CD4-positive, alpha-beta memory T cell (primary cell): ENCODE measurements at places on chromosomes 12 and 14. TPM values are rescaled to one million over a fixed set of nuclear protein-coding genes. Genes with fewer than 3 reads are reported as not detected.

Gene CCDC175
- total RNA-seq = not detected

Gene ACOT4
- 1.5 TPM for total RNA-seq

- H3K27me3 ChIP-seq = no peaks in the 10 kb centered on the region
- no peak overlapping the region for H3K27ac ChIP-seq
- H3K36me3 ChIP-seq = no peaks in the 10 kb centered on the region
- H3K4me3 ChIP-seq = no peak overlapping the region
Measured at GRCh38 chr14:102711946-102712345, 65.3 kb upstream of the TRAF3 start.

Gene SIX1
- total RNA-seq = not detected

DNA sequence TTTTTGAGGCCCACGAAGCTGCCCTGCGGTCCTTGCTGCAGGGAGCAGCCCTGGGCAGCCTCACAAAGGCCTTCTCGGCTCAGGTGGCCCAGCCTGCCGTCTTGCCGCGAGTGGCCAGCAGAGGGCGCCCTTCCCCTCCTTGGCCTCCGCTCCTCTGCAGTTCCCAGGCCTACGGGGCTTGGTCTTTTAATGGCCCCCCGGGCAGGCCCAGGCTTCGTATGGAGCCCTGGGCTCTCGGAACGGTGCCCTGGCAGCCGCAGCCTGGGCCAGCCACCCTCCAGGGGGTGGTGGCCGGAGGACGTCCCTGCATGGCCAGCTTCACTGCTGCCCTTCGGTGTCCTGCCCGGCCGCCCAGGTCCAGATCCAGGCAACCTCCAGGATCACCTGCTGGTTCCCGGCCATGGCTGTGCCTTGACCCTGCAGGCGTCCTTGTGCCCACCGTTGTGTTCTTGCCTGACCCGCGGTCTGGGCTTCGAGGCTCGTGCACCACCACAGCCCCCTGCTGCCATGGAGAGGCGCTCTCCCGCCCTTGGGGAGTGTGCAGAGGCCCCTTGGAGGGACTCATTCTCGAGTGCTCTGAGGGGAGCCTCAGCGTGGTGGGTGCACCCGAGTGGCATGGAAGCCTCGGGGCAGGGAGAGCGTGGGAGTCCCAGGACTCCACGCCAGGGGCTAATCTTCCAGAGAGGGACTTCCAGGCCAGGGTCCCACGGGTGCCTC, 9.4 kb downstream of the ASPG start:
- no peak overlapping the region for H3K27ac ChIP-seq

Gene RNF212B
- not detected for total RNA-seq

DNA sequence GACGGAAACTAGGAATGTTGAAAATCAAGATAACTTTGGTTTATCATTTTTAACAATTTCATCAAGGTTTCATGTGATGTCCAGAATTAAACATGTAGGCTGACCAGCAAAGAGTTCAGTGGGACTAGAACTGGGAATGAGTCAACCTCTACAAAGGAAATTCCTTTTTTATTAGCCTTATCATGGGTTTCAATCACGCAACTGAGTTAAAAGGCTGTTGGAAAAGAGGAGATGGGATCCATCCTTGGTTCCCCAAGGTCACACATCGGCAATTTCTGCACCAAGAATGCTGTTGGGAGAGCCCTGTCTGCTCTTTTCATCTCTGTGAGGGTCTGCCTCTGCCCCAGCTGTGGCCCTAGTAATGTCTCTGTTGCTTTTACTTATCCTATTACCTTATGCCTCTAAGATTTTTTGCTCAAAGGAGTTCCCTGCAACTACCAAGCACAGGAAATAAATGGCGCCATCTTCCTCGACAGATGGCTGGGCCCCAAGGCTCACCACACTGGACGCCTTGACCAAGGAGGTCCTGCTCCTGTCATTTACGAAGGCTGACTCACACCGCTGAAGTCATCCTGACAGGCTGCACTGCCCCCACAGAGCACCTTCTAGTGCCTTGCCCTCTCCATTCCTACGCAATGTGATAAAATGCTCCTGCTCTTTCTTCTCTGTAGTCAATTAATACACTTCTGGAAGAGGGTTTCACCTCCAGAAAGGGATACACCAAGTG, 367.4 kb downstream of the GXYLT1 start:
- H3K27ac ChIP-seq = no peak overlapping the region
- no peak for DNase-seq
- no peaks in the 10 kb centered on the region for H3K27me3 ChIP-seq
- no peaks in the 10 kb centered on the region for H3K36me3 ChIP-seq

Gene GPRC5A
- not detected for total RNA-seq

GRCh38 chr14:32757568-32757967, 181.1 kb upstream of the NPAS3 start:
- no peaks in the 10 kb centered on the region for H3K4me1 ChIP-seq
- no peaks in the 10 kb centered on the region for H3K36me3 ChIP-seq
- no peak overlapping the region for H3K4me3 ChIP-seq
- no peak overlapping the region for H3K27ac ChIP-seq
- no peak for DNase-seq
- no peaks in the 10 kb centered on the region for H3K27me3 ChIP-seq

DNA sequence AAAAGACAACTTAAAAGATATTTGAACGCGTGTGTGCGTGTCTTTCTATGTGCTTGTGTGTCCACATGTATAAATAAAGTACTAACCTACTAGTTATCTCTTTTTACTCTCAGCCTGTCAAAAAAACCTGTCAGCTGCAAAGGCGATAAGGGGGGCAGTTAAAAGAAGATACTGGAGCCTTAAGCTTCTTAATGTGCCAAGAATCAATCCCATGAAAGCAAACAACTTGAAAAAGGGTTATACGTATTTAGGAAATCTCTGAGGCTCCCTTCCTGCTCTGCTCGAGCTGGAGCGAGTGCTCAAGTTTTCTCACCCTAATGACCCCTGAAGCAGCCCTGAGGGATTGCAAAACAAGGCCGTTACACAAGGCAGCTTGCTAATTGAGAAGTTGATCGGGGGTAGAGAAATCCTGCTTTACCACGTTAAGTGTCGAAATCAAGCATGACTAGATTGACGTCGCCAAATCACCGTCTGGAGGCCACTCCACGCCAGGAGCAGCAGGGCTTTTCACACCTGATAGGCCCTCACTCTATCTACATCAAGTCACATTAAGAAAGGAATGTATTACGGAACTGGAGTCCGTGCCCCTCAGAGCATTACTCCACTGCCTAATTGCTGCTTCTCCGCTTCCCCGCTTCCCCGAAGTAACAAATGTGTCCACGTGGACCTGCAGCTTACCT, 32.4 kb downstream of the LMO3 start:
- H3K4me1 ChIP-seq = no peaks in the 10 kb centered on the region
- H3K36me3 ChIP-seq = no peaks in the 10 kb centered on the region
- no peak overlapping the region for H3K27ac ChIP-seq
- H3K27me3 ChIP-seq = no peaks in the 10 kb centered on the region
- DNase-seq = no peak

Gene LPAR5
- total RNA-seq = 10.2 TPM

Gene EML5
- total RNA-seq = 5.5 TPM

- no peaks in the 10 kb centered on the region for H3K36me3 ChIP-seq
- H3K4me1 ChIP-seq = peaks cover 4% of the 10 kb centered on the region
- H3K27ac ChIP-seq = no peak overlapping the region
- no peak for DNase-seq
- no peaks in the 10 kb centered on the region for H3K27me3 ChIP-seq
- no peak overlapping the region for H3K4me3 ChIP-seq
Measured at GRCh38 chr14:75402867-75403413, 24.9 kb upstream of the JDP2 start.

DNA sequence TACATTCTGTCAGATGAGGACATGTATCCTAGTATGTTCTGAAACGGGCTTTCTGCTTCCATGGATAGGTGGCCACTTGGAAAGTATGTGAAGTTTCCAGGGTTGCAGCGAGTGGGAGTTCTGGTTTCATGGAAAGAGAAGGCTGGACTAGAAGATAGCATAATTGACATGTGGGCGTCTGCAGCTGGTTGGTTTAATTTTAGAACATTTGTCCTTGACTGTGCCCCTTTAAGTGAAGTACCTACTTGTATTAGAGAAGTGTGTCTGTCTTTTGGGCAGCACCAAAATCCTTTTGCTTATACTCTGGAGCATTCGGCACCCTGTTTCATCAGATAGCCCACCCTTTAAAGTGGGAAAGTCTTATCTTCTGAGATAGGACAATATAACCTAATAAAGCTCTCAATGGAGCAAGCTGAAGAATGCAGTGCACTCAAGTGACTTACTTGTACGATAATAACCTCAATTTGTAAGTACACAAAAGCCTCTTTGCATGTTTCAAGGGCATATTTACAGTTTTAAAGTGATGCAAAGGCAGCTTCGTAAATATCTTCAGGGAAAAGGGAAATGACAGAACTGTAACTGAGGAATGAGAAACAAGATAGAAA, 35.2 kb downstream of the NTN4 start:
- no peak overlapping the region for H3K27ac ChIP-seq
- H3K27me3 ChIP-seq = no peaks in the 10 kb centered on the region
- DNase-seq = no peak
- H3K36me3 ChIP-seq = no peaks in the 10 kb centered on the region
- no peak overlapping the region for H3K4me3 ChIP-seq

GRCh38 chr12:55933169-55933798, 2.3 kb downstream of the DGKA start:
- H3K27me3 ChIP-seq = no peaks in the 10 kb centered on the region
- peaks cover 31% of the 10 kb centered on the region for H3K36me3 ChIP-seq
- peak overlapping the region; percentile 87 for H3K4me3 ChIP-seq
- H3K27ac ChIP-seq = peak overlapping the region; percentile 88
- H3K4me1 ChIP-seq = peaks cover 79% of the 10 kb centered on the region

- no peaks in the 10 kb centered on the region for H3K27me3 ChIP-seq
- H3K4me1 ChIP-seq = peaks cover 72% of the 10 kb centered on the region
- peak within 1 kb of the TSS; percentile 99 for H3K27ac ChIP-seq
- peak; percentile 93 for DNase-seq
- no peaks in the 10 kb centered on the region for H3K36me3 ChIP-seq
Measured at GRCh38 chr14:35121887-35122695, at the start of the genes PPP2R3C and PRORP. Gene PPP2R3C (minus strand): TSS chr14:35121990. CDS start chr14:35121959, 31 bp downstream. Gene PRORP (plus strand): TSS chr14:35122552. CDS start chr14:35123246, 694 bp downstream.

Gene FGF6
- not detected for total RNA-seq

- H3K27ac ChIP-seq = no peak overlapping the region
- H3K27me3 ChIP-seq = no peaks in the 10 kb centered on the region
- no peaks in the 10 kb centered on the region for H3K36me3 ChIP-seq
- DNase-seq = no peak
- no peaks in the 10 kb centered on the region for H3K4me1 ChIP-seq
- H3K4me3 ChIP-seq = no peak overlapping the region
Measured at GRCh38 chr12:74620921-74621320, 83.3 kb downstream of the ATXN7L3B start.

Gene C1R
- total RNA-seq = 0.86 TPM

Gene PLCZ1
- total RNA-seq = not detected

DNA sequence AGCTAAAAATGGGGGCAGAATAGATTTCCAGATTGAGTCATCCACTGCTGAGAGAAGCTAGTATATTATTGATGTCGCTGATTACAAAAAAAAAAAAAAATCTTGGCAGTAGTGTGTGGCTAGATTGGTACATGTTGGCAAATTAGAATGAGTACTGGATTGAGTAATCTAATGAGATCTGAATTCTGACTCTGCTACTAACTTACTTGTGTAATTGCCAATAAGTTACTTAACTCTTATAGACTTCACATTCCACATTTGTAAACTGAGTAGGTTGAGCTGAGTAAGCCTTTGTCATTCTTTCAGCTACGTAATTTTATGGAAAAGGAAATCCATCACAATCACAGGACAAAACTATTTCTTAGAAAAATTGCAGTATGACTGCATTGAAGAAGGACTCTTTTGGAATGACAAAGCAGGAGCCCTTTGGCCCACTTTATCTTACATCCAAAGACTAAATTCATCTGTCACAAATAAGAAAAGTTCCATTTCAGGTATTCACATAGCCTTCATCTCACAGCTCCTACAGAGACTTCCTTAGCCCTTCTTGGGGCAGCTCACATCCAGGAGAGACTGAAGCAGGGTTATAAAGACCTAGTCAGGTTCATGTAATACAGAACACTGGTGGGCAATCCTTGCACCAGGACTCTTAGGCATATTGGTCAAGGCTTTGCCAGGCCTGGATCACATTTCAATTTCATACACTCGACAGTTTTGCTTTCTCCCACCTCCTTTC, 197.3 kb upstream of the CPNE8 start:
- H3K4me1 ChIP-seq = no peaks in the 10 kb centered on the region
- DNase-seq = no peak
- H3K4me3 ChIP-seq = no peak overlapping the region
- no peaks in the 10 kb centered on the region for H3K36me3 ChIP-seq
- H3K27me3 ChIP-seq = no peaks in the 10 kb centered on the region
- no peak overlapping the region for H3K27ac ChIP-seq

- no peaks in the 10 kb centered on the region for H3K27me3 ChIP-seq
- H3K27ac ChIP-seq = no peak overlapping the region
- H3K36me3 ChIP-seq = no peaks in the 10 kb centered on the region
Measured at GRCh38 chr12:82665142-82665923, 21.4 kb upstream of the TMTC2 start.

- no peaks in the 10 kb centered on the region for H3K27me3 ChIP-seq
- H3K27ac ChIP-seq = no peak overlapping the region
- no peaks in the 10 kb centered on the region for H3K4me1 ChIP-seq
- H3K4me3 ChIP-seq = no peak overlapping the region
- DNase-seq = no peak
- H3K36me3 ChIP-seq = no peaks in the 10 kb centered on the region
Measured at GRCh38 chr12:118925826-118926225, 55.5 kb upstream of the SRRM4 start.

Gene SPIC
- not detected for total RNA-seq

Gene DNAI7
- total RNA-seq = 0.15 TPM

GRCh38 chr12:20434996-20435395, 66.7 kb downstream of the PDE3A start:
- no peak for DNase-seq
- no peaks in the 10 kb centered on the region for H3K36me3 ChIP-seq
- no peaks in the 10 kb centered on the region for H3K27me3 ChIP-seq
- H3K4me3 ChIP-seq = no peak overlapping the region

Gene GPR84
- total RNA-seq = 0.36 TPM

GRCh38 chr14:105187116-105187515, 6.0 kb upstream of the NUDT14 start:
- H3K36me3 ChIP-seq = no peaks in the 10 kb centered on the region
- no peak overlapping the region for H3K27ac ChIP-seq

DNA sequence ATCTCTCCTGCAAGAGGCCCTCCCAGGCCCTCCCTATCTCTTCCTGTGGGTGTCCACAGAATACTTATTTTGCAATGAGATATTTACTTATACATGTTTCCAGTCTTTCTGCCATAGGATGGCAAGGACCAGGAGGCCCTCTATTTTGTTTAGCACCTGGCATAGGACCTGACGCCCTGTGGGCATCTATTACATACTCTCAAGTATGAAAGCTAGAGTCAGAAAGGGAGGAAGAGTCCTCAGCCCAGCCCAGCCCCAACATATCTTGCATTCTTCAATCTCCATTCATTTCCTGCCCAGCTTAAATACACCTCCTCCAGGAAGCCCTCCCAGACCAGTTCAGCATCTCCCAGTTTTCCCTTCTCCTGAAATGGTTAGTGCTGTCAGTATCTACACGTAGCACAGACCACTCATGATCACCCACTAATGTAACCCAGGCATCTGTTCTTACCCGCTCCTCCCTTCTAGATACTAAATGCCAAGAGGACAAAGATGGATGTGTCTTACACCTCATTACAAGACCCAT, 7.4 kb downstream of the FOXN4 start:
- no peak overlapping the region for H3K4me3 ChIP-seq
- no peak overlapping the region for H3K27ac ChIP-seq
- no peaks in the 10 kb centered on the region for H3K27me3 ChIP-seq
- no peaks in the 10 kb centered on the region for H3K4me1 ChIP-seq
- no peaks in the 10 kb centered on the region for H3K36me3 ChIP-seq
- DNase-seq = no peak
